ENCODE measurements at places on chromosomes 5 and 9. TPM values are rescaled to one million over a fixed set of nuclear protein-coding genes. Genes with fewer than 3 reads are reported as not detected.

Gene HTR1A
- not detected for total RNA-seq

Gene KIF4B
- 0.06 TPM for total RNA-seq

Gene UNC5A
- total RNA-seq: 0.39 TPM

Gene GPRIN1
- 7.3 TPM for total RNA-seq

Gene CNTNAP3
- total RNA-seq: 10.0 TPM

Measured in A549 treated with Hydrocortisone at 1 μM for 4 hours (cell line).